NCI-H2081 (cell line): ENCODE measurements at places on chromosomes 11 and 22.

DNA sequence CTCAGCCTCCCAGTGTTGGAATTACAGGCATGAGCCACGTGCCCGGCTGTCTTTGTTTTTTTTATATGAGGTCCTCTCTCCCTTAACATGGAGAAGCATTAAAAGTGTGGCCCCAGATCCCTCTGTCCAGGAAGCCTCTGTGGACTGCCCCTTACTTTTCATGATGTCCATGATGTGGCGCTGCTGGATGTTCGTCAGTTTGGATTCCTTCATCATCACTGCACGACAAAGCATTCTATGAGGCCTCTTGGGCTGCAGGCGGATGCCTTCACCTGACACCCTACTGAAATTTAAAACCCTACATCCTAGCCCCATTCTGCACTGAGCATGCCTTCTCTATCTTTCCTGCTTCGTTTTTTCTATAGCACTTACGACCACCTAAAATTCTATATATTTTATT, 2.1 kb downstream of the C22orf23 start:
- no peak for DNase-seq

DNA sequence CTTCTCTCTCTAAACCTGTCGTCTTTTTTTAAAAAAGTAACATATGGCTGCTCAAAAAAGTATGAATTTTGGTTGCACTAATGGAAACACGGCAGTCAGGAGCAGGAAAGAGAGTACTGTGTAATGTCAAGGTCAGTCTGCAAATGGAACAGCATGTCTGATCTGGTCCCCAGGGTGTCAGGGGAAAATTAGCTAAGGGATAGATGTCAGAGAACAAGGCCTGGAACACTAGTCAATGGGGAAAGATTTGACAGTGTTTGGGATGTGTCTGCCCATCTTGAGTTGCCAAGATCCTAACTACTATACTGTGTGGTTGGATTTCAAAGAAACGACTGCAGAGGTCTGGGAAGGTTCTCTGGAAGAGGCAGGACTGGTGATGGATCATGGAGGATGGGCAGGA, 65.7 kb upstream of the PHOX2A start:
- no peak for DNase-seq

- DNase-seq: no peak
Measured at GRCh38 chr11:35983981-35984380, 40.1 kb downstream of the LDLRAD3 start.

DNA sequence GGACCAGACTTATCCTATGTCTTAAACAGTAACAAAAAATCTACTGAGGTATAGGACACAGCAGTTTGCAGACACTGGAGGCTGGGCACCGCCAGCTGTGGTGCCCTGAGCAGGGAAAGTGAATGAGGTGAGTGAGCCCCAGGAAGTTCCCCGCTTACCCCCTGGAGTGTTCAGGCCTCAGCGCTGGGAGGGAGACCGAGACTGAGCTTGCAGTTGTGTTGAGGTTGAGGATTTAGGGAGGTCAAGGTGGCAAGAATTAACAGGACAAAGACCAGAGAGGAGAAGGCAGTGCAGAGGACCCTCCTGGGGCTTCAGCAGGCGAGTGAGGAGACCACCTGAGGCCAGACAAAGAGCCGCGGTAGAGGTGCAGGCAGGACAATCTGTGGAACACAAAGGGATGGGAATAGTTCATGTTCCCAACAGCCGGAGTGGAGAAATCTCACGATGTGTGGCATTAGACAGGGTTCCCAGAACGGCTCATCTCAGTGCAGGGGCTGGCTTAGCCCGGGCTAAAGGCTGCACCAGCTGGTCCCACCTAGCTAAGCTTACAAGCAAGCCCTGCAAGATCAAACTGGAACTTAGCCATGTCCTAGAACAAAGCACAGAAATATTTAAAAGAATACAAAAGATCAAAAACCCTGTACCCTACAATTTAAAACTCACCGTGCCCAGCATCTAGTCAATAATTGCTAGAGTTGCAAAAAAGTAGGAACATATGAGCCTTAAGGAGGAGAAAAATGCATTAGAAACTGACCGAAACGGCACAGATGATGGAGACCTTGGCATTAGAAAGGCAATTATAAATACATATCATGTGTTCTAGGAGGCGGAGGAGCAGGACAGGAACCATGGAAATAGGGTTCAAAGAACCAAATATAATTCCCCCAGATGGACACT, 47.4 kb upstream of the PITPNB start:
- DNase-seq: no peak

GRCh38 chr22:47397673-47398072, 635.2 kb downstream of the TBC1D22A start:
- DNase-seq: no peak

DNA sequence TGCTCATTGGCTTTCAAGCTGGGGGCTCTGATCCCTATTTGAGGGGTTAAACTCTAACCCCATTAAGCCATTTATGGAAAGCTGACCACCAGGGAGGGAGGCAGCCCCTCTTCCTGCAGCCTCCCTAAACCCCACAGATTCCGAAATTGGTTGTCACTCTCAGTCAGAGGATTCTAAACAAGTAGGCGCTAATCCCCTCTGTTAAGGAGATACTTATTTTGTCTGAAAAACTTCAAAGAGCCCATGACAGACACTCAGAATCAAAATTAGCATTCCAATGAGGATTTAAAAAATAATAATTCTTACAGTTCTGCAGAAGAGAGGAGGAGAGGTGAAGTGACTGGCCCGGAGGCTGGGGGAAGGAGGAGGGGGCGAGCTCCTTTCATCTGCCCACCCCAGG, 69.7 kb upstream of the LMO1 start:
- no peak for DNase-seq

- DNase-seq: no peak
Measured at GRCh38 chr22:48208894-48209293, 1446.4 kb downstream of the TBC1D22A start.

GRCh38 chr22:32329202-32329645, 28.4 kb upstream of the RFPL3 start:
- no peak for DNase-seq

- DNase-seq: peak; percentile 69
Measured at GRCh38 chr11:119722281-119722794, 6.7 kb downstream of the NECTIN1 start.

- no peak for DNase-seq
Measured at GRCh38 chr11:19455731-19456130, 215.0 kb upstream of the E2F8 start.

- no peak for DNase-seq
Measured at GRCh38 chr11:3004481-3004880, 12.4 kb upstream of the NAP1L4 start.

GRCh38 chr11:128338811-128339210, 248.5 kb downstream of the ETS1 start:
- no peak for DNase-seq

- DNase-seq: no peak
Measured at GRCh38 chr11:83744620-83745192, 458.5 kb upstream of the CCDC90B start.

DNA sequence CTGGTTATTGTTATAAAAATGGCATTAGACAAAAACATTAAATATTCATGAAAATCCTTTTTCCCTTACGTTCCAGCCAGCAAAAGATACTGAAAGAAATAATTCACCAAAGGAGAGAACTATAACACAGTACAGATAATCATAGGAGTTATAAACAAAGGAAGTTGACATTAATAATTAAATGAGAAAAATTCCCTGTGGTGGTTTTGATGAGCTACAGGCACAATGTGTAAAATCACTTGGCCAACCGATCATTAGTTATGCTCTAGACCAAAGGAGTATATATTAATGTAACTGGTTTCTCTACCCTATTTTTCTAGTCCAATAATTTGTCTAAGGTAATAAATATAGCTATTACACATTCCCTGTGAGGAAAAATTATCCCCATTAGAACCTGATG, 534.7 kb downstream of the CNTN5 start:
- DNase-seq: no peak

DNA sequence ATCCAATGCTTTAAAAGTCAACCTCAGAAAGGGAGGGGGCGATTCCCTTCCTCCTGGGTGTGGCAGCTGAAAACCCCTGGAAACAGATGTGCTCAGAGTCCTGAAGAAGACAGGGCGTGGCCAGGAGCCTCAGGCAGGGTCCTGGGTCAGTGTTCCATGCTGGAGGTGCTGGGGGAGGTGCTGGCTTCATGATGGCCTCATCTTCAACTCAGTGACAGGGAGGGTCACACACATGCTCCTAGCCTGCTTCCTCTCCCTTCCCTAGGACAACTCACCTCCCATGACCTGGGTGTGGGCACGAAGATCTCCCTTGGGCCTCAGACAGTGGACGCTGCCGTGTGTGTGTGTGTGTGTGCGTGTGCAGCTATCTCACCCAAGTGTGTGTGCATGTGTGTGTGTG, 245.6 kb upstream of the B3GAT1 start:
- no peak for DNase-seq

GRCh38 chr22:41998361-41999261, at the start of gene WBP2NL:
Gene WBP2NL (plus strand): TSS chr22:41998788. CDS start chr22:41998819, 31 bp downstream.
- DNase-seq: no peak

GRCh38 chr11:13944016-13944415, 18.5 kb upstream of the SPON1 start:
- no peak for DNase-seq

DNA sequence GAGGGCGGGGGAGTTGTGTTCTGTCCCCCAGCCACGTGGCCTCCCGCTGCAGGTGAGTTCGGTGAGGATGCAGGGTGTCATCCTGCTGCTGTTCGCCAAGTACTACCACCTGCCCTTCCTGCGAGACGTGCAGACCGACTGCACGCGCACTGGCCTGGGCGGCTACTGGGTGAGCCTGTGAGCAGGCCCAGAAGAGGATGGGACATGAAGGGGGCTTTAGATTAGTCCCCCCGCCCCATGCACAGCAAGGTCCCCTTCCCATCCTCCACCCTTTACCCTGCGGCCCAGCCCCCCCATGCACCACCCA, 4.1 kb downstream of the INPP5J start:
- DNase-seq: no peak

DNA sequence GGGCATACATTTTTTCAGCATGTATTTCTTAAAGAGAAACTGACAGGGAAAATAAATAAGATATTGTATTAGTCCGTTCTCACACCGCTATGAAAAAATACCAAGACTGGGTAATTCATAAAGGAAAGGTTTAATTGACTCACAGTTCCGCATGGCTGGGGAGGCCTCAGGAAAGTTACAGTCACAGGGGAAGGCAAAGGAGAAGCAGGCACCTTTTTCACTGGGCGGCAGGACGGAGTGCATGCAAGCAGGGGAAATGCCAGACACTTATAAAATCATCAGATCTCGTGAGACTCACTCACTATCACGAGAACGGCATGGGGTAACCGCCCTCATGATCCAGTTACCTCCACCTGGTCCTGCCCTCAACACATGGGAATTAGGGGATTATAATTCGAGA, 44.2 kb downstream of the PPFIA1 start:
- no peak for DNase-seq

DNA sequence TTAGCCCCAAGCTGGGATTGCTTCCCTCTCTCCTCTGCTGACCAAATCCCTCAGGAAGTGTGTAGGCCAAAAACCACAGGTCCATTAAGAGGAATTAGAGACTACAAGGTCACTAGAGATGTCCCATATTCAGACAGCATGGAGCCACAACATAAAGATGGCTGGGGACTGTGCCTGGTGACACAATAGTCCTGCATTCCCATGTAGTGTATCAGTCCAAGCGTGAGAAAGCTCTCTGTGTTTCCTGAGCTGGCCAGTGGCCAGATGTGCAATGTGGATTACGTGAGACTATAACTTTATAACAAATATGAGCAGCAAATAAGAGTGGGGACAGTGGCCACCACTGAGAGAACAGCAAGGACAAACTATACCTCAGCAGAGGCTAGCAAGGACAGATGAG, 7.6 kb upstream of the MS4A10 start:
- DNase-seq: no peak

DNA sequence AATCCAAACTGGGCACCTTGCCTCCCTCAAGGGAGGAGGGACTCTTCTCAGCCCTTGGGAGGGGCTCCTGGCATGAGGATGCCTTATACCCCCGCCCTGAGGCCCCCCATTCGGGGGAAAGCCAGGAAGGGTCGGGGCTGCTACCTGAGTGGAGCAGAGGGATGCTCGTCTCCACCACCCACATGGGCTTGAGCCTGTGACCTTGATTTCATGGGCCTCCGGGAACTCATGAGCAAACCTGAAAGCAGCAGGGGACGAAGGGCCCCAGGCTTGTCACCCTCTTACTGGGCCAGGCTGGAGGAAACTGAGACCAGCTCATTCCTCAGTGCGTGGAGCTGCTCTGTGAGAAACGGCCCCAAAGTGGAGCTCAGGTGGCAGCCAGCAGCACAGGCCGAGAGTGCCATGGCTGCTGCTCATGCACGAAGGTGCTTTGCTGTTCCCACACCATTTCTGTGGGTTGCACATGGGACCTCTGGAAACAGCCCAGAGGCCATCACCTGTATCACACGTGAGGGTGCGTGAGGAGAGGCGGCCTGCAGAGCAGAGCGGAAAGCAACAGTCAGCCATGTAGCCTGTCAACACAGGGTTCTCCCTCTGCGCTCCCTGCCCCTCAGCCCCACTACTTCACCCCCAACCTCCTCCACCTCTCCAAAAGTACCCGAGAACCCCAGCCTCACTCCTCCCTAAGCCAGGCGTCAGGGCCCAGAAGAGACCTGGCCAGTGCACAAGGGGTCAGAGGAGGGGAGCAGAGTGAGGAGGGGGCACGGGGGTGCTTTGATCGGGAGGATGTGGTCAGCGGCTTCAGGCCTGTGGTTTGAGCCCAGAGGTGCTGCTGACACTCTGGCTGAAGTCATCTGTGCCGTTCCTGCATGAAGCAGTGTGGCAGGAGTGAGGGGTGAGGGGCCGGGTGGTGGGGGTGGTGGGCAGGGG, 14.1 kb upstream of the IL2RB start:
- DNase-seq: no peak

DNA sequence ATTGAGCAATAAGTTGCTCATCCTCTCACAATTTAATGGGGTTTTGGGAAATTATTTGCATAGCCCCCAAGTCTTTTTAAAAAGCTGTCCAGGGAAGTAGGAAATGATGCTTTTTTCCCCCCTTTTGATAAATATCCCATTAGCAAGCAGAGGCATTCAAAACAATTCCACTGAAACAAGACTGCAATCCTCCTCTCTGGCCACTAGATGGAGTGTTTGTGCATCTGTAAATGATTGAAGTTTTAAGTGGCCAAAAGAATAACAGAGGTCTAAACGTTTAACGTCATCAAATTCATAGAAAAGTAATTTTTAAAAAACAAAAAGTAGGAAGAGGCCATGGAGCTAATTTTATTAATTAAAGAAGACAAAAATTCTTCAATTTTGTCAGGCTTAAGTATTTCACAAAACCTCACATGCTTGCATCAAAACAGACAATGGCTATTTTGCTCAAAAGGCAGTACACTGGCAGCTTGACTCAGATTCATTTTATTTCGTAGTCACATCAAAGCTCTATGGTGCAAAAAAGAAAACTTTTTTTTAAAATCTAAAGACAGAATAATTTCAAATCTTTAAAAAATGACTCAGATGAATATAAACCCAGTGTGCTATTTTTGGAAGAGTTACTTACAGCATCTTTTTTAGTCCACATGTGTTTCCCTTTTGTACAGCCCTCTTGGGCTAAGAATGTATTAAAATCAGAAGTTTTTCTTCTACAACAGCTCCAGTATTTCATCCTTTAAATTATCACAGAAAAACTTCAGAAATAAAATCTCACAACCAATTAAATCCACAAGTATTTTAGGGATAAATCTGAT, 17.8 kb downstream of the CHORDC1 start:
- DNase-seq: peak; percentile 13

GRCh38 chr22:28329186-28330073, 350.2 kb downstream of the TTC28 start:
- DNase-seq: no peak
